ENCODE measurements at places on chromosomes 6 and 20.
A peak's percentile ranks its signal among the peaks of the same experiment; 100 is the strongest.

GRCh38 chr20:16215041-16215440, 358.2 kb downstream of the KIF16B start:
- DNase-seq, result no peak

GRCh38 chr20:62537649-62538292, 62.0 kb upstream of the GATA5 start:
- DNase-seq, result no peak

DNA sequence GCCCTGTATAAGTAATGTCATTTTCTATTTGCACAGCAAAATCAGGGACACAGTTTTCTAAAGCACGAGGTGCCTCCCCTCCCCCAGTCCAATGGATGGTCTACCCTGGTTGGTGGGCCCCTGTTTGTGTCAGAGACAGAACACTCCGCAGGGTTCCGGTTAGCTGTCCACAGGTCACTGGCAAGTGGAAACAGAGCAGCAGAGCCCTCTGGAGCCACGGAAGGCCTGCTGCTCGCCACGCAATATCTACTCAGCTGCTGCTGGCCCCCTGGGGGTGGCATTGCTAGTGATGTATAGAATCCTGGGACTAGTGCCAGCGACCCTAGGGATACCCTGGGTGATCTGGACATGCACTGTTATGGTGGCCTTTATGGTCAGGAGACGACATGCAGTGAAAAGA, 50.4 kb downstream of the RIN2 start:
- DNase-seq, result peak; percentile 86

GRCh38 chr20:43028470-43028869, 161.2 kb downstream of the PTPRT start:
- no peak for DNase-seq
